ENCODE measurements at places on chromosomes 16 and 17.

DNA sequence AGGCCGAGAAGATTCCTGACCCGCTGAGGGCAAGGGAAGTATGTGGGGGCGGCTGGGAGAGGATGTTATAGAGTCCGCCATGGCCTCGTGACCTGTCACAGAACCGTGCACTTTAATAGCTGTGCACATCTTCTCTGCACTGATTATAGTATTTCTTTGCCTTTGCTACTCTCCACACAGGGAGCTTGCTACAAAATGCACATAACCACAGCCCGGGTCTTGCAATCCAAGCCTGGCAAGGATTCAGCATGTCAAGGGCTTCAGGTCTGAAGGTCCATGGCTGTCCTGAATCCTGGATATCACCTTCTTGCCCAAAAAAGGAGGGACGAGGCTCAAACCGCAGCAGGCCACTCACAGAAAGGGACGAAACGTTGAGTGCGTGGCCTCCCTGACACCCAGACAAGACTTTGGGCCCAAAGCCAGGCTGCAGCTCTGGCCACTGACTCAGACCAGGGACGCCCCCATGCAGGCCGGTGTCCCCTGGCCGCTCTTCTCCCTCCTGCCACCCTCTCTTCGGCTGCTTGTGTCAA is 43.7 kb downstream of the USP22 start:
- no peak for DNase-seq

DNA sequence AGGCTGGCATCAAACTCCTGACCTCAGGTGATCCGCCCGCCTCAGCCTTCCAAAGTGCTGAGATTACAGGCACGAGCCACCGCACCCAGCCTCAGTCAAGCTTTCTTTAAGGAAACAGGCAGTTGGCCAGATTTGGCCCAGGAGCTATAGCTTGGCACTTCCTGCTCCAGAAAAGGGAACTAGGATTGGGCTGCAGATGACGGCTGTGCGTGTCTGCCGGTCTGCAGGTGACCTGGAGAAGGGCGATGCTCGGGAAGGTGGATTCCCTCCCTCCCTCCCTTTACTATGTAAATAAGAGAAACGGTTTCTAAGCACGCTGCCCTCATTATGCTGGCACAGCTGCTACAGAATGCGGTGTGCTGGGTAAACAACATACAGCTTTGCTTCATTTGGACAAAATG is 215.9 kb downstream of the RPTOR start:
- DNase-seq, result no peak

DNA sequence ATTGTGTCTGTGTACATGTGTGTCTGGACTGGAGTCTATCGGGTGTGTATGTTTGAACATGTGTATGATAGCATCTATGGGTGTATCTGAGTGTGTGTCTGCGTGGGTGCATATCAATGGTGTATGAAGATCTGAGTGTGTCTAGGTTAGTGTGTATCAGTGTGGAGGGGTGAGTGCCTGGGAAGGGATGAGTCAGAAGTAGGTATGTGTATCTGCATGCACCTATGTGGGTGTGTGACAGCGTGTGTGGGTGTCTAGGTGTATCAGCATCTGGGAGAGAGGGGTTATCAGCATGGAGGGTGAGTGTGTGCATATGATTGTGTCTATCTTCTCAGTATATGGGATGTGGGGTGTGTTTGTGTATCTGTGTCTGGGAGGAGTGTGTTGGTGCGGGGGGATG is 58.2 kb upstream of the LHX1 start:
- peak; percentile 33 for DNase-seq

GRCh38 chr17:164303-165235 is 16.9 kb downstream of the DOC2B start:
- peak; percentile 54 for DNase-seq

DNA sequence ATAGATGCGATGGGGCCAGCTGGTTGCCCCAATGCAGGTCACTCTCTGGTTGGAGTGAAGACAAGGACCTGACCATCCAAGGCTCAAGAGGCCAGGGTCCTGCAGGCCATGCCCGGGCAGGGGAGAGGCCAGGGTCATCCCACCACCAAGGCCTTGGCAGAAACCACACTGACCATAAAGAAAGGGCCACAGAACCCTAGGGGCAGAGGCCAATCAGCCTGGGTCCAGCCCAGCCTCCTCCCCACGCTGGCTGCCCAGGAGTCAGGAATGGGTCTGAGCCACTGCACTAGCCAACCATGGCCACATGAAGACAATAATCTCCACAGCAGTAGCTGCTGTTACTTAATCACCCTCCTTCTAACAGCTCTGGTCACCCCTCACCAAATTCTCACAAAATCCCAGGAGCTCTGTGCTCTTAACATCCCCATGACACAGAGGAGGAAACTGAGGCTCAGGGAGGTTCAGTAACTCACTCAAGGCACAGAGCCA is 10.2 kb upstream of the BCAR1 start:
- no peak for DNase-seq

Measured in head of caudate nucleus (tissue), 42 donors.